ENCODE measurements at places on chromosomes 11 and 22.

DNA sequence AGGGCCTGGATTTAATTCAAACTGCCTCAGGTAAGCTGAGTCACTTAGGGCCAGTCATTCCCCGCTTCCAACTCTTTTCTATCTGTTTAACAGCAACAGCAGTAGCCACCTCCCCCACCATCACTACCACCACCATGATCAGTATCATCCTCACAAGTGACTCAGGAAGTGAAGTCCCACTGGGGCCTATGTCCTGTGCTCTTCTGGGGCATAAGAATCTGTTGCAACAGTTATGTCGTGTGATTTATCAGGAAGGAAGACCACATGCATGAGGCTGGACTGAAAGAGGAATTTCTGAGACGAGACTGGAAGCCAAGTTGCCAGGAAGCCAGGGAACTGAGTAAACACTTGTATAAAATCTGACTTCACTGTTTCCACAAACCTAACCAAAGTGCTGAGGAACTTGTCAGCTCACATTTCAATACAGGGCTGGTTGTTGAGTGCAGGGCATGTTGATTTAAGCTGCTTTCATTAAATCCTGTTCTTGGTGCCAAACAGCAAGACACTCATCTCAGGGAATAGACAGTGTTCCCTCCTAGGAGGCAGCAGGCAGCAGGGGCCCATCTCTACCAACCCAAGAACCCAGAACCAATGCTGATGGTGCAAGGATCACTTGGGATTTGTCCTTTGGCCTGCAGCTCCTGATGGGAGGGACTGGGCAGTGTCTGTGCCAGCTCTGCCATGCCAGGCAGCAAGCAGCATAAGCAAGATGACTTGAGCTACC is 226.7 kb upstream of the NARS2 start:
- DNase-seq = no peak

DNA sequence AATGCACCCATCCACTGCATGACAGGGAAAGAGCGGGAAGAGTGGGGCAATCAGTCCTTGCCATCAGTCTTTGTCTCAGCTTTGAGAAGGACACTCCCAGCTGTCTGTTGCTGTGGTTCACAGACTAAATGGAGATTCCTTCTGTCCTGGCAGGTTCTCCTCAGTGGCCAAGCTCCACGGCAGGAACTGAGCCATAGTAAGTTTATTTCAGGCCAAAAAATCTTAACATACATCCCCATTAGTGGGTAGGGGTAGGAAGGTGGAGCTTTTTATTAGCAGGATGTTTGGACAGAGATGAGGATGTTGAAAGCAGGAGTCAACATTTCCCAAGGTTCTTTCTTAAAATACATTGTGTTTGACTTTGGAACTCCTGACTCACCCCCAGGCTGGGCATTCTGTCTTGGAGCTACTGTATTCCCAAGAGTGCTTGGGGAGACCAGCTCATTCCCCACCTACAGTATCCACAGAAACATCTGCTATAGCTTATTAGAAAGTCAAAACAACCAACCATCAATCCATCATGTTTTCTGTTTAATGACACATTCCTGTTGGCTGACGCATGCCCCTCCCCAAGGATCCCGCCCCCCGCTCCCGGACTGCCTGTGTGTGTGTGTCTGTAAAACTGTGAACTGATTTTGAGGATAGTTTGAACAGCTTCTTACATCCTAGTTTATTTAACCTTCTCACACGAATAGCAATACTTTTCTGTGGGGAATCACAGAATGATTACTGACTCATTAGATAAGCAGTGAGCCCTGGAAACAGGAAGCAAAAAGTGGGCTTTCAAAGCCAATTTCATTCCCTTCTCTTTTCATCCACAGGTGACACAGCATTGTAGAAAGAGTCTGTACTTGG is 109.5 kb downstream of the CCDC81 start:
- DNase-seq = no peak

GRCh38 chr22:49449377-49449776 is 378.3 kb downstream of the BRD1 start:
- DNase-seq = no peak

- DNase-seq = no peak
Measured at GRCh38 chr11:102251423-102251822, 65.9 kb upstream of the BIRC3 start.

GRCh38 chr11:116544721-116545120 is 228.1 kb downstream of the BUD13 start:
- no peak for DNase-seq
